ENCODE measurements at places on chromosomes 13 and 19. TPM values are rescaled to one million over a fixed set of nuclear protein-coding genes. Genes with fewer than 3 reads are reported as not detected.
A peak's percentile ranks its signal among the peaks of the same experiment; 100 is the strongest.

Gene RNF126
- 30.9 TPM for total RNA-seq

Gene PTGER1
- not detected for total RNA-seq

Gene IGSF23
- total RNA-seq = not detected

Gene TNNT1
- 338 TPM for total RNA-seq

- peak; percentile 92 for DNase-seq
These were observed 207.4 kb upstream of the RFC3 start for GRCh38 chr13:33610438-33611120.

GRCh38 chr13:27341616-27342015 lies 71.0 kb downstream of the RASL11A start:
- DNase-seq = no peak

- DNase-seq = peak; percentile 23
These were observed 55.2 kb downstream of the VWA8 start for GRCh38 chr13:41905600-41906254.

- DNase-seq = no peak
These were observed 23.2 kb downstream of the HSPH1 start for GRCh38 chr13:31138515-31138914.

DNA sequence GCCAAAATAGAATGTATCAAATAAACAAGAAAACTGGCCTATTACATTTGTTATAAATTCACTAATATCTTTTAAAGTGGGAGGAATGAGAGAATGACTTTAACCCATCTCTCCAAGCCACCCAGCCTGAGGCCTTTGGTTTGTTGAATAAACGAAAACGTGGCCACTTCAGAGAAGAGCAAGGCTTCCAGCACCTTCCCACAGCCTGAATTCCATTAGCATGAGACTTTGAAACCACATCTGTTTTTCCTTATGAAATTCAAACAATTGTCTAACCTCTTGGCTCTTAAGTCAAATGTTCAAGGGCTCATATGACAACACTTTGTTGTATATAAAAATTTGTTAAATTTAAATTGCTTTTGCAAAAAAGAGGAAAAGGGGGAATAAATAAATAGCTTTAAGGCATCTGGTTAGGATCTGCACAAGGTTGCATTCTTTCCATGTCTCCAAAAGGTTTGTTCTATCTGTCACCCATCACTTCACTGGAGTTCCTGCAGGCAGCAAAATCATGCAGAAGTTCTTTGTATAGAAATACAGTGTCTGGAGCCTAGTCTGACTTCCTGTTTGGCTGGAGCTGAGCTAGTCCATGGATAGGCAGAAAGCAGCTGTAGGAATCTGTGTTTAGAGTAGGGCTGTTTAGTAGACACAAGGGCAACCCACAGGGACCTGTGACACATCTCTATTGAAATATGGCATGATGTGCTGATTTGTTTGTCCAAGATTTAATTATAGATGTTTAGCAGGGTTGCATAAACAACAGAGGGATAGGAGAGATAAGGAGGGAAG lies 502.3 kb downstream of the KCTD12 start:
- peak; percentile 86 for DNase-seq

DNA sequence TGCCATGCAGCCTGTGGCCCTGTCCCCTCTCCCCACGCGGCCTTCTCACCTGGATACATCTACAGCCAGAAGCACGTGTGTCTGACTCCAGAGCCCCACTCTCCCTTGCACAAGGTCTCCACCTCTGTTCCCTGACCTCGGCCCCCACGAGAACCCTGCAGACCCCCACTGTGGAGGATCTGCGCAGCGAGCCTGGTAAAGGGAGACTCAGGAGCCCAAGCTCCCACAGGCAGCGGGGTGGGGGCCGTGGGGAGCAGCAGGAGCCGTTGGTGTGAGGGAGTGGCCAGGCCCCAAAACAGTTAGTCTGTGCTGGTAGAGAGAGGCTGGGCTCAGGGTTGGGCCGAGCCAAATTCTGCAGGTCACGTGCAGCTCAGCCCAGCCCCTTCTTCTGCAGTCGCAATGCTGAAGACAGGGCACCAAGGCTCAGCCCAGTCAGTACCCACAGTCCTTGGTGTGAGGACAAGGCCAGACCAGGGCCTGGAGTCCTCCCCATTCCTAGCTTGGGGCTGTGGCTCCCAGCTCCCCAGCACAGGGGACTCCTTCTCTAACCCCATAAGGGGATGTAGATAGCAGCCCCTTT lies 28.7 kb upstream of the SLC7A10 start:
- no peak for DNase-seq

- no peak for DNase-seq
These were observed 67.8 kb upstream of the SERTM1 start for GRCh38 chr13:36606060-36606459.

- DNase-seq = peak; percentile 71
These were observed 6.5 kb upstream of the FKRP start for GRCh38 chr19:46739290-46739771.

GRCh38 chr19:54282686-54283470 lies 2.0 kb upstream of the LILRB2 start:
- no peak for DNase-seq

GRCh38 chr13:42762917-42763316 lies 18.5 kb upstream of the FAM216B start:
- DNase-seq = no peak

GRCh38 chr13:80873589-80873988 lies 532.7 kb upstream of the SPRY2 start:
- no peak for DNase-seq

DNA sequence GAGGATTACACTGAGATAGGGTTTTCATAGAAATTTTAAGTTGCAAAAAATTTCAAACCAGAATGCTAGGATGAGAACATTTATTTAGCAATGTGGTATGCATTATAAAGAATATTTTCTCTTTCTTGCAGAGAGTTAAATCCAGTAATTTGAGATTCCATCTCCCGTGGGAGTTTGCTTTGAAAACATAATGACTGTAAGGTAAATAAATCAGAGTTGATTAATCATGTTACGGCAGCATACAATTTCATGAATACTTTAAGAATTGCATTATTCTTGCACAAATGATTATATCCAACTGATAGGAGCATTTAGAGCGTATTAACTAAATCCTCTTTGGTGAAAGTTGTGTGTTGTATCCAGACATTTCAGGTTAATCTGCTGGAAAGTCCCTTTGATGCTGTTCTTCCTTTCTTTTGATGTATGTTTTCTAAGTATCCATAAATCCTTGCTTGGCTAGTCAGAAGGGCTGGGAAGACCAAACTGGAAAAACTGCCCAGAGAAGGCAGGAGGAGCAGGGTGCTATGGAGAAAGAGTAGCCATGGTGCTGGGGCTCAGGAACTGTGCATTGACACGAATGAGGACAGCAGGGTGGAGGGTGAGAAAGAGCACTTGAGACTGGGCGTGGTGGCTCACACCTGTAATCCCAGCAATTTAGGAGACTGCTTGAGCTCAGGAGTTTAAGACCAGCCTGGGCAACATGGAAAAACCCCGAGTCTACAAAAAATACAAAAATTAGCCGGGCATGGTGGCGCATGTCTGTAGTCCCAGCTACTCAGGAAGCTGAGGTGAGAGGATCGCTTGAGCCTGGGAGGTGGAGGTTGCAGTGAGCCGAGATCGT lies 4.8 kb upstream of the GJA3 start:
- DNase-seq = no peak

DNA sequence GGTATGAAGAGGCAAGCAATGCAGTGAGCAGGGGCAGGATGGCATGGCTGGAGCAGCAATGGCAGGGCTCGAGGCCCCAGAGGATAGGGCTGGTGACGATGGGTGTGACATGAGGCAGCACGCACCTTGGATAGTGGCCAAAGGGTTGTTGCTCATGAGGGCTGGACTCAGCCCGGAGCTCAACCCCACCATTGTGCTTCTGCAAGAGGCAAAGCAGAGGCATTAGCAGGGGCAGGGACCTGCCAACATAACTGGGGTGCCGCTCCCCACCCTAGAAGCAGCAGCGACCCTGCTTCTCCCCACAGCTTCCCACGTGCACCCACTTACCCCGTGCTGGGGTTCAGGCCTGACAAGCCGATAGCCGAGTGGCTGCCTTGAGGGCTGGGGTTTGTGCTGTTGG lies 15.8 kb downstream of the ZNF574 start:
- DNase-seq = peak; percentile 29
